ENCODE measurements at places on chromosomes 6 and 20.

- peak; percentile 88 for DNase-seq
Measured at GRCh38 chr6:134517145-134517658, 199.3 kb upstream of the SGK1 start.

GRCh38 chr20:60632391-60633262, 619.4 kb upstream of the CDH4 start:
- DNase-seq: no peak

GRCh38 chr20:63051911-63052310, 45.1 kb upstream of the BHLHE23 start:
- DNase-seq: no peak

- DNase-seq: no peak
Measured at GRCh38 chr6:17341891-17342290, 51.5 kb upstream of the CAP2 start.

GRCh38 chr6:35780719-35781118, at the start of gene CLPSL1:
TSS of gene CLPSL1 (plus strand) at chr6:35781019. CDS start at chr6:35781111, 92 bp downstream.
- DNase-seq: no peak

DNA sequence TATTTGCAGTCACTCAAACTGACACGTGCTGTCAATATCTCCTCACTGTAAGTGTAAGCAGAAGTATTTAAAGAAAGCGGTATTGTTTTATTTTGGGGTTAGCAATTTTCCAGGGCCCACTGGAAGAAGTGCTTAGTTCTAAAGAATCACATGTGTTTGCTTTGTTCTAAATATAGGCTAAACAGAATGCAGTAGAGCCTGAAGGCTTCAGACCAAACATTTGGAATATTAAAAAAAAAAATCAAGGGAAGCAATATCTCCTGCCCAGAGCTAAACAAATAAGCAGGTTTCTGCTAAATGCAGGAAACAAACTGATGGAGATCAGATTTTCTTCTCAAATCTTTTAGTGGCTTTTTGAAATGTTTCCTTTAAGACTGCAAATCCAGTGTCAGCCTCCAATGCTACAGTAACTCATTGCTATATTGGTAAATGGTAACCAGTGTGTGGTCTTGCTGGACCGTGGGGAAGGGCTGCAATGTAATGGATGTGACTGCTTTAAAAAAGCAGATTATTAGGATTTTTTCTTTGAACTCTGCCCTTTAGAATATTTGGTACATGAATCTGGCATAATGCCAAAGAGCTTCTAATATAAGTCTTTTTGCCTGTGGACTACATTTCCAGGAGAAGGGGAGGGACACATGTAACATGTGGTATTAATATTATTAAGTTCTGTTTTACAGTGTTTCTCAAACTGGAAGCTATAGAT, 317.1 kb upstream of the FERMT1 start:
- no peak for DNase-seq

DNA sequence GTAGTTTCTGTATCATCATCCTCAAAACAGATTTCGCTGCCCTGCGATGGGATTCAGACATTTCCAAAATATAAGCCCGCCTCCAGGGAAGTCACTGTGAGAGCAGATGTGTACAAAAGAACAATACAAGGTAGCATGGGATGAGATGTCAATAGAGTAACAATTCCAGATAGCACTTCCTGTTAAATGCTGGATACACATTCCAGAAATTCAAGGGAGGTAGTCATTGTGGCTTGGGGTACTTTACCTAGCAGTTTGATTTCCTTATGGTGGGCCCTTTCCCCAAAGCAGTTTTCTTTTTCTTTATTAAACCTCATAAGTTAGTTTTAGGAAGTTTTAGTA, 2.5 kb downstream of the RNF217 start:
- DNase-seq: peak; percentile 37

GRCh38 chr20:21391185-21391971, 5.9 kb downstream of the NKX2-4 start:
- DNase-seq: no peak

- DNase-seq: peak; percentile 92
Measured at GRCh38 chr20:32727683-32728082, 15.6 kb downstream of the COMMD7 start.

DNA sequence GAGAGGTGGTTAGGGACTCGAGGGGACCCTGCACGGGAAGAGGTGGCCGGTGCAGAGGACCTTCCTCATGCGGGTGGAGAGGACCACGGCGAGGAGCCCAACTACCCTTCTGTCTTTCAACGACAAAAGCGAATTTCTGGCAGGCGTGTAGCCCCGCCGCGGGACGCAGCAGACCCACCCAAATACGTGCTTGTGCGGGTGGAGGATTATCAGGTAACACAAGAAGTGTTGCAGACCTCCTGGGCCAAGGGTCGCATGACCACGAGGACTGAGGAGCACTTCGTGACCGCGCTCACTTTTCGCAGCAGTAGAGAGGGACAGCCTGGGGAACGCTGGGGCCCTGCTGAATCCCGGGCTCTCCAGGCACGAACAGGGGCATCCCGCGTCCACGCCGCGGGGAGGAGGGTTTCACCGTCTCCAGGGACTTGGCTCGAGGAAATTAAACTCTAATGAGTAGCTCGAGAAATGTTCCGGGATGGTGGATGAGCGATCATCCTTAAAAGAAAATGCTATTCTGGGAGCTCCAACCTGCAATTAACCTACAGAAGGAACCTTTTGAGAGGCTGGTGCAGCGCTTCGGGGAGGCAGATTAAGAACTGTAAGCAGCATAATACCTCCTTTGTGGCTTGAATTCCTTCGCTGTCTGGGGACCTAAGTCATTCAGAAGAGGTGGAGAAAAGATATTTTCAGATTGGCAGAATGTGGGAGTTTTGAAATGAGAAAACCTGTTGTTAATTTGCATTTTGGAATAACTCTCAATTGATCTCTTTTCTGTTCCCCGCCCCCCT, 804 bp downstream of the C6orf141 start:
- DNase-seq: peak; percentile 57

Data from M059J (cell line).